Liver (tissue), 10 donors: ENCODE measurements at places on chromosomes 13 and 19. TPM values are rescaled to one million over a fixed set of nuclear protein-coding genes. Genes with fewer than 3 reads are reported as not detected.

The IGFL4 gene
- not detected for total RNA-seq

The GPR12 gene
- not detected for total RNA-seq

The MADCAM1 gene
- total RNA-seq: 0.23 TPM

The SLC7A9 gene
- 16.3 TPM for total RNA-seq

The KPTN gene
- 2.3 TPM for total RNA-seq

The C1QTNF9B gene
- 0.08 TPM for total RNA-seq
